Uterine smooth muscle cell (primary cell): ENCODE measurements at places on chromosomes 11 and 22. TPM values are rescaled to one million over a fixed set of nuclear protein-coding genes. Genes with fewer than 3 reads are reported as not detected.

The KRTAP5-2 gene
- total RNA-seq, result not detected in 2 replicates

The ZPR1 gene
- 49.2 and 65.3 TPM in 2 replicates for total RNA-seq

The SYT12 gene
- total RNA-seq, result under 0.01 and 0.12 TPM in 2 replicates

The ACTN3 gene
- under 0.01 TPM in 1 of 2 replicates, not detected in the other for total RNA-seq

The CASP12 gene
- not detected in 2 replicates for total RNA-seq
